ENCODE measurements at places on chromosomes 3 and 15. TPM values are rescaled to one million over a fixed set of nuclear protein-coding genes. Genes with fewer than 3 reads are reported as not detected.

Gene TRMT10C
- 55.4 TPM for total RNA-seq

Gene NRROS
- 19.6 TPM for total RNA-seq

Gene MESP1
- total RNA-seq, result 2.9 TPM

Gene KBTBD8
- 8.3 TPM for total RNA-seq

Gene ZMYND10
- total RNA-seq, result 1.0 TPM

DNA sequence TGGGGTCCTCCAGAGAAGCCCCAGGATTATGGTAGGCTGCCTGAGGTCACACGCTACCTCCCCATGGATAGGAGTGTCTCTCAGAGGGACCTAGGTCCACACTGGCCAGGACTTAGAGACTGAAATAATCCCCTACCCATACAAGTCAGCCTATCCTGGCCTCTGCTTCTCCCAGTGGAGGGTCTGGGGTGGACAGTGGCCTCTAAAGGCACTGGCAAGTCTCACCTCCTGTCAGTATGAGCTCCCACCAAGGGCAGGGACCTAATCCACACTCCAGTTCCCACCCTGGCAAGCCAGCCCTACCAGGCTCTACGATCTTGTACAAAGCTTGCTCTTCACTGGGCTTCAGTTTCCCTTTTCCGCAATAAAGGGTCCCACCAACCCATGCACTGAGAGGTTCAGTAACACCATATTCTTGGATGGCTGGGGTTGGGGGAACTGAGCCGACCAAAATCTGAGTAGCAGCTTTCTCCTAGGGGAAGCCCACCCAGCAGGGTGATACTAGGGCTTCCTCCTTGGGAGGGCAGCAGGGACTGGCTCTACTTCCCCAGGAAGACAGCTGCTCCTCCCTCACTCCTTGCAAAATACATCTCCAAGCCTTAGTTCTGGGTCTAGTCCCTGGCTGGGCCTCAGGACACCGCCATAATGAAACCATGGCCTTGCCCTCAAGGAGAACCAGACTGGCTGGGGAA lies 2.4 kb downstream of the CISH start:
- H3K4me1 ChIP-seq, result peaks cover 38% of the 10 kb centered on the region
- H3K4me3 ChIP-seq, result peak overlapping the region; percentile 96
- H3K27me3 ChIP-seq, result no peaks in the 10 kb centered on the region
- H3K27ac ChIP-seq, result peak overlapping the region; percentile 100
- peaks cover 97% of the 10 kb centered on the region for H3K36me3 ChIP-seq

- no peak for DNase-seq
- H3K27me3 ChIP-seq, result peaks cover 28% of the 10 kb centered on the region
- H3K27ac ChIP-seq, result no peak overlapping the region
- H3K4me3 ChIP-seq, result no peak overlapping the region
- no peaks in the 10 kb centered on the region for H3K4me1 ChIP-seq
Observed at GRCh38 chr15:34726406-34727100, 28.2 kb downstream of the GJD2 start.

- DNase-seq, result no peak
- H3K27ac ChIP-seq, result no peak overlapping the region
- peaks cover 11% of the 10 kb centered on the region for H3K4me1 ChIP-seq
- no peak overlapping the region for H3K4me3 ChIP-seq
- H3K36me3 ChIP-seq, result no peaks in the 10 kb centered on the region
Observed at GRCh38 chr3:45773072-45773471, 23.3 kb downstream of the SLC6A20 start.

DNA sequence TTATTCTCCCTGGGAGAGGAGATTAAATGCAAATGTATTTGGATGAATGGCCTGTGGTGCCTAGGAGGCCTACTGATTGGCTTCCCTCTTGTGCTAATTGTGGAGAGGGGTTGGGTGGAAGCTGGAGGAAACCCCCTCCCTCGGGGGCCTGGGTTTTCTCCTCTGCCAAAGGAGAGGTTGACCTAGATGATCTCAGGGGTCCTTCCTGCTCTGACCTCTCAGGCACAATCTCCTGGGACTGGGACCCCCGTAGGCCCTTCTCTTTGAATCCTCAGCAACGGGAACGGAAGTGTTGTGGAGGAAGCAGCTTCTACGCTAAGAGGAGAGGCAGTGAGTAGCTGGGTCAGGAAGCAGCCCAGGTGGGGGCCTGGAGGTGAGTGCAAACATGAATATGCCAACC lies 40.5 kb upstream of the MAGEF1 start:
- no peak for DNase-seq
- no peak overlapping the region for H3K4me3 ChIP-seq
- H3K27ac ChIP-seq, result no peak overlapping the region
- H3K4me1 ChIP-seq, result peaks cover 12% of the 10 kb centered on the region

DNA sequence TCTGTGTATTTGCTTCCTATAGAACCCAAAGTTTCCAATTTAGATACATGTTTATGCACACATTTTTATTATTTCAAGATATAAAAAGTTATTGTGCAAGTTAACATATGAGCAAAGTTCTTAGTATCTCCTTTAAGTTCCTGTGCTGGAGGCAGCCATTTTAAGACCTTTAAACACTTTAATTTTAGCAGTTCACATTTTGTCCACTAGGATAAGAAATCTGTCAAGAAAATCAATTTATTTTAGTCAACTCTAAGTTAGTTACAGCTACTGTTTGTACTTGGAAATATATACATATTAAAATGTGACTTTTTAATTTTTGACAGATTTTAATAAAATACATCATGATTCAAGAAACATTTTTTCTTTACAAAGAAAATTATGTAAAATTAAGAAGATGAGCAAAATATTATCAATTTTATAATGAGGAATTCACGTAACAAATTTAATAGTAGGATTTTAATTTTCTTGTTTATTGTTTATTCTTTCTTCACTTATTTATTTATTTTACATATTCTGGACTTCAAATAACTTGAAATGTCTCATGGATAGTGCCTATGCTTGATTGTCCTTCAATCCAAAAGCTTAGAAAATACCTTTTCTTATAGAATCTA lies 402.6 kb upstream of the GBE1 start:
- no peak for DNase-seq
- no peaks in the 10 kb centered on the region for H3K27me3 ChIP-seq
- H3K4me1 ChIP-seq, result no peaks in the 10 kb centered on the region

DNA sequence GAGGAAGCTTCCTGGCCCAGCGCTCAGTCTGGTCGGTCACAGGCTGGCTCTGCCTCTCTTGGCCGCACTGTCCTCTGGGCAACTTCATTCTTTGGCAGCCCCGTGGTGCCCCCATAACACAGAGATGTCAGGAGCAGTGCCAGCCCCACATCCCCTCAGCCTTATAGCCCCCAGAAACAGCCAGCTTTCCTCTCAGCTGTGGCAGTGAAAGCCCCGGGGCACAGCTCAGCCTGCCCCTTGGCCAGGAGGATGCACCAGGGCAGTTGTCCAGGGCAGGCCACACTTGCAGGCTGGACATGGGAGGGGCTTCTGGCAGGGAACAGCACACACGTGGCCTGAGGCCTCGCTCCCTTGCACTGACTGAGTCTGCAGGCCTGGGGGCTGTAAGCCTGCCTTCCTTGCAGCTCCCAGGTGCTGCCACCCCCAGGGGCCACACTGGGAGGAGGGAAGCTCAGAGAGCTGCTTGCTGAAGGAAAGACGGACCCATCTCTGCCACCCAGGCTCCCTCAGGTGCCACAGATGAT lies 10.3 kb upstream of the RHO start:
- no peaks in the 10 kb centered on the region for H3K27me3 ChIP-seq
- H3K27ac ChIP-seq, result no peak overlapping the region
- H3K4me1 ChIP-seq, result no peaks in the 10 kb centered on the region

- H3K4me3 ChIP-seq, result no peak overlapping the region
- no peaks in the 10 kb centered on the region for H3K4me1 ChIP-seq
- no peaks in the 10 kb centered on the region for H3K27me3 ChIP-seq
- no peaks in the 10 kb centered on the region for H3K36me3 ChIP-seq
- no peak for DNase-seq
- no peak overlapping the region for H3K27ac ChIP-seq
Observed at GRCh38 chr3:85050821-85051220, 92.0 kb downstream of the CADM2 start.

GRCh38 chr15:38702178-38702912 lies 137.7 kb upstream of the RASGRP1 start:
- H3K27ac ChIP-seq, result no peak overlapping the region
- no peak overlapping the region for H3K4me3 ChIP-seq
- H3K4me1 ChIP-seq, result peaks cover 33% of the 10 kb centered on the region
- H3K36me3 ChIP-seq, result no peaks in the 10 kb centered on the region
- DNase-seq, result no peak
- H3K27me3 ChIP-seq, result no peaks in the 10 kb centered on the region

DNA sequence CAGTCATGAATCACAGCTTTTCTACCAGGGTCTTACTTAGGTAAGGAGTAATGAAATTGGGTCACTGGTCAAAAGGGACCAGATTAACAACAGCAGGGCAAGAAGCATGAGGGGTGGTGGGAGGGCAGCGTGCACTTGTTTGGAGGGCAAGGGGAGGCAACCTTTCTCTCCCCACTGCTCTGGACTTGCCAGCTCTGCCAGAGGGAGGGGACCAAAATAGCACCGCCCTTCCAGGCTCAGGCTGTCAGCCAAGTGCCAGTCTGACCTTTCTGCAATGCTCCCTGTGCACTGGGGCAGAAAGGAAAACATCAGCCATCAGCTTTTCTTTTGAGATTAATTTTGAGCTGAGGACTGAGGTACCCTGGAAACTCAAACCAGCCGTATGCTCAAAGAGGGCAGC lies 4.5 kb upstream of the ULK3 start:
- peaks cover 29% of the 10 kb centered on the region for H3K4me1 ChIP-seq
- no peaks in the 10 kb centered on the region for H3K27me3 ChIP-seq
- no peak for DNase-seq
- peaks cover 22% of the 10 kb centered on the region for H3K36me3 ChIP-seq

Measured in activated CD4-positive, alpha-beta T cell treated with anti-CD3 and anti-CD28 coated beads for 36 hours (primary cell).